Suppressor macrophage treated with lipopolysaccharide for 4 hours (primary cell): ENCODE measurements at places on chromosomes 3 and 15.

GRCh38 chr15:74222240-74223119 lies 13.6 kb upstream of the CCDC33 start:
- DNase-seq: no peak

- DNase-seq: peak; percentile 78
These were observed 29.5 kb downstream of the ABHD2 start for GRCh38 chr15:89117790-89118189.

DNA sequence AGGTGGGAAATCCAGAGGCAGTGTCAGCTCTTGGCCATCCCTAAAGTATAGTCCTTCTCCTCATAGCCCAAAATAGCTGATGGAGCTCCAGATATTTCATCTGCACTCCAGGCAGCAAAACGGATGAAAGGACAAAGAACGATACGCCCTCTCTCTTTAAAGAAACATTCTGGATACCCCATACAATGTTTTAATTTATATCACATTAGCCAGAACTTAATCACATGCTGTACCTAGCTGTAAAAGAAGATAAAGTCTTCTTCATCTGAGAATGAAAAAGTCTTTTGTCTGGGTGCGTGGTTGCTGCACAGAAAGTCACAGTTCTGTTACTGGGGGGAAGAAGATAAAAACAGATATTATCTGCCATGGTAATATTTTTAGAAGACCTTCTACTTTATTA lies 4.3 kb upstream of the SHC4 start:
- DNase-seq: no peak

- peak; percentile 54 for DNase-seq
These were observed 325.5 kb downstream of the CHST2 start for GRCh38 chr3:143445118-143445517.

- DNase-seq: no peak
These were observed 304.8 kb downstream of the CTNNB1 start for GRCh38 chr3:41503998-41504623.

- DNase-seq: no peak
These were observed 57.2 kb downstream of the BFSP2 start for GRCh38 chr3:133457025-133457424.

DNA sequence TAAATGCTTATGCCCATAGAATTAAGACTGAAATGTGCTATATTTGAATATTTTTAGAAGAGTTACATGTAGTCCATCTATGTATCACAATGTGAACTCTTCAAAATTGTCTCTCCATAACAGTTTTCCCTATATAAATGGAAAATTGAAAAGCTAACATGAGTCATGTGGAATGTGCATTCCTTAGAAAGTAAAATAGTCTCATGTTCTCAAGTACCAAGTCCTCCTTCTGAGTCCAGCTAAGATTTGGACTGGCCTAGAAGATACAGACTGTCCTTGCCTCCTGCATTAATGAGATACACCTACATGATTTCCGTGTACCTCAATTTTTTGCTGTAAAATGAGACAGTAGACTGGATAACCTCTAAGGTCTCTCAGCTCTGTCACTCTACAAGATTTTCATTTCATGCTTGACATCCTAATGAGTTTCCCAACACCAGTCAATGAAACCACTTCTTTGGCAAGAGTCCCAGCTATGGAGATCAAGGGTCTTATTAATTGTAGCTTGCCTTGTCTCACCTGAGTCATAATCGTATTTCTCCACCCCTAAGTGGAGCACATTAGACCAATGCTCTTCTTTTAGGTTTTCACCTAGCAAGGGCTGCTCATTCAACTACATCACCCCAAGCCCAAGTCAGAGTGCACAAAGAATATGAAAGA lies 350.6 kb upstream of the IL12A start:
- no peak for DNase-seq

GRCh38 chr15:35626571-35627318 lies 80.8 kb upstream of the DPH6 start:
- DNase-seq: no peak

DNA sequence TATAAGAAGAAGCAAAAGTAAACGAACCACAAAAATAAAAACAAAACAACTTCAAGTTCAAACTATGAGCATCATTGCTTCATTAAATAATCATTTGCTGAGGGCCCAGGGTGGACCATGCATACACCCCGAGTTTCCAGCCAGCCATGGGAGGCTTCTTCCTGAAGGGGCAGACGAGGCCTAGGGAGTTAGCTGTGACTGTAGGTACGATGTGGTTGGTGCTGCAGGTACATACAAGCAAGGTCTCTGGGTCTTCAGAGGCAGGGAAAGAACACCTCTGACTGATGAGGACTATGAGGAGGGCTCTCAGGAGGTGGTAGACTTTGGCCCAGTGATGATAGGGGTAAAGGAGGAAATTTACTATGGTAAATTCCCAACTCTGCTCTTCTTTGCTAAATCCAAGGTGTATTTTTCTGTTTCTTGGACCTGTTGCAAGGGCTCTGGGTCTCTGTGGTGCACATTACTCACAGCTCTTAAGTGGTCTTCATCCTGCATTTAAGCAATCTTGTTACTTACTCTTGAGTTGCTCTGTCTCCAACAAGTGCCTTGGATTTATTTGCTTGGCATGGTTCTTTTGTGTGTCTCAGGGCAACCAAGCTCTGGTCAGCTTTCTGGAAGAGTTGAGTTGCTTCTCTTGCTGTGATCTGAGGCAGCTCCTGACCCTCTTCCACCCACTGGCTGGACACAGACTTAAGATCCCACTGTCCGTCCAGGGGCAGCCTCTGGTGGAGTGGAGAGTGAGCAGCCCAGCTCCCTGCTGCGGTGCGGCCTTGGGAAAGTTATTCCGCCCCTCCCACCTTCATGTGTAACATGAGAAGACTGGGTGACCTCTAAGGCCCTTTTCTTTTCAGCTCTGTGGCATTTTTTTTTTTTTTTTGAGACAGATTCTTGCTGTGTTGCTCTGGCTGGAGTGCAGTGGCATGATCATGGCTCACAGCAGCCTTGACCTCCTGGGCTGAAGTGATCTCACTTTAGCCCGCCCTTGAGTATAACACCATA lies 56.1 kb upstream of the KIF23 start:
- DNase-seq: no peak

- DNase-seq: no peak
These were observed 101.6 kb downstream of the LRTM1 start for GRCh38 chr3:54826251-54826691.

GRCh38 chr15:93524432-93524831 lies 435.4 kb upstream of the RGMA start:
- DNase-seq: no peak

DNA sequence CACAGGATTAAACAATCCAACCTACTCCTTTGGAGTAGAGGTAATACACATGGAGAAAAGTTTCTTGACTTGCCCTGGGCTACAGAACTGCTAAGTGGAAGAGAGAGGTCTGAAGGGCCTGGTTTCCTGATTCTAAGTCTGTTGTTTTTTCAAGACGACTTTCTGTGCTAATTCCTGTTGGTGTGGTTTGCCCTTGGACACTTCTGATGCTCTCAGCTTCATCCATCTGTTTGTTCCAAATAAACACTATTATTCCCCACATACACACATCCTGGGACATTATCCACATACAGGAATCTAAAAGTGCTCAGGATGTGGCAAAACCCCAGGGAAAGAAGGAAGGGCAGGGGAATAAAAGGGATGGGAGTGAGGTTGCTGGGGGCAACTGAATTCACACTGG lies 393.5 kb upstream of the TBL1XR1 start:
- DNase-seq: no peak

DNA sequence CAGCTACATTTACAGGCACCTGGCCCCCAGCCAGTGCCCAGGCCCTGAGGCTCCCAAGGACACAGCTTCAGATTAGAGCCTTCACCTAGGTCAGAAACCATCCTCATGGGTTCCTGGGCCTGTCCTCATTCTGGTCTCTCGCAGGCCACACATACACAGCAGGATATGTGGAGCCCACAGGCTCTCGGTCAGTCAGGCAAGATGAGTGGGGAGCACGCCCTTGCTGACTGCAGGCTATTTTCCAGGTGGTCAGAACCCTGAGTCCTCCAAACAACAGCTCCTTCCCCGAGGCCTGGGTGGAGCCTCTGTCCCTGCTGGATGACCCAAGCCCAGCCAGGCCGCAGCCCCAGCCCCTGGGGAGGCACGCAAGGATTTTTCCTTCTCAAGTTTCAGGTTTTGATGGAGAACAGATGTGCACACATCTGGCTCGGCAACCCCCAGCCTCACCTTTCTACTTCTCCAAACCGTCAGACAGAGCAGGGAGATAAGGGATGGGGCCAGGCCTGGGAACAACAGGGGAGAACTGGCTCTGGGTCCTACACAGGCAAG lies 1.6 kb downstream of the STRA6 start:
- no peak for DNase-seq

DNA sequence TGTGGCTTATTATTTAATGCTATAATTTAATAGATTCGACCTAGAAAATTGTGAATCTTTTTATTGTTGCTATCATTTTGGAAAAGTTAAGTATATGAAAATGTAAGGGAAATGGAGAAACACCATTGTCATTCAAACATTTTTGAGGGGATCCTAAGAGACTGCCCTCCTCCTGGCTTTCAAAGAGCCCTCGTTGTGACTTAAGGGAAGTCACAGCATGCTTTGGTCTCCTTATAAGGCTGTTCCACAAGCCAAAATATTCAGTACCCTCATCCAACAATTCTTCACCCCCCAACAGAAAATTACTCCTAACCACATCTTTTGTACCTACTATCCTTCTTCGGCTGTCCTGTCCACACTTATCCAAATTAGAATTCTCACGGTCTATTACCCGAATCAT lies 140.2 kb downstream of the GBE1 start:
- no peak for DNase-seq

- DNase-seq: peak; percentile 48
These were observed 336.2 kb downstream of the ERC2 start for GRCh38 chr3:56131974-56132590.

- DNase-seq: no peak
These were observed 4.6 kb downstream of the CACNA1D start for GRCh38 chr3:53498806-53499641.

- no peak for DNase-seq
These were observed 7.4 kb upstream of the CCDC33 start for GRCh38 chr15:74228723-74229081.

DNA sequence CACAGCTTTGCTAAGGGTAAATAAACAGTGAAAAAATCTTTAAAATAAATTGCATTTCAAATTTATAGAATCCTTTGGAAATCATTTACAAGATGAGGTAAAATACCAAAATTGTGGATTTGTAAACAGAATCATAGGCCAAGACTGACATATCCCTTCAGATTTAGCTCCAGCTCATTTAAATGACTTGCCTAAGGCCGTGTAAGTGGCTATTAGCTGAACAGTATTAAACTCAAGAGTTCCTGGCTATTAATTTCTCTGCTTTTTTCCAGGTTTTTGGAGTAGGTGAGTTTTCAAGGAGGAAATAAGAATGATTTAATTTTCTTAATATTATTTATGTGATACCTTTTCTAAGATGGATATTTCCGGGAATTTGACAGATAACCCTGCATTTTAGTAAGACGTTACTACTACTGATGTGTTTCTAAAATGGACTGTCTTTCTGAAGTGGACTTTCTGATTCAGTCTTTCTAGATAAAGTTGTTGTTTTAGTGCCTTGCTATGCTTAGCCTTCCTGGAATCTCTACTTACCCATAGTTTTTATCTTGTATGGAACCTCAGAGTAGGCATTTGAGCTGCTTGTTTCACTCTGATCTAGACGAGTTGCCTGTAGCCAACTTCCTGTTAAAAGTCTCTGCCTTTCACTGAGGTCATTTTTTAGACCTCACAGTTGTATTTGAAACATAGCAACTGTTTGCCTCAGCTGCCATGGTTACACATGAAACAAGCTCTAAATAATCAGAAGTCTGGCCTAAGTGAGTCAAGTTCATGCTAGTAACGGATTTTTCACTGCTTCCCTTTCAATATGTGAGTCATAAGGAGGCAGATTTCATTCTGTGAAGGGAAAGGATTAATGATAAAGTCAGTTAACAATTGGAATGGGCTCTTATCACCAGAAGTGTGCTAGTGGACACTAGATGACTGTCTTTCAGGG lies 127.0 kb downstream of the KLHL25 start:
- DNase-seq: peak; percentile 95

DNA sequence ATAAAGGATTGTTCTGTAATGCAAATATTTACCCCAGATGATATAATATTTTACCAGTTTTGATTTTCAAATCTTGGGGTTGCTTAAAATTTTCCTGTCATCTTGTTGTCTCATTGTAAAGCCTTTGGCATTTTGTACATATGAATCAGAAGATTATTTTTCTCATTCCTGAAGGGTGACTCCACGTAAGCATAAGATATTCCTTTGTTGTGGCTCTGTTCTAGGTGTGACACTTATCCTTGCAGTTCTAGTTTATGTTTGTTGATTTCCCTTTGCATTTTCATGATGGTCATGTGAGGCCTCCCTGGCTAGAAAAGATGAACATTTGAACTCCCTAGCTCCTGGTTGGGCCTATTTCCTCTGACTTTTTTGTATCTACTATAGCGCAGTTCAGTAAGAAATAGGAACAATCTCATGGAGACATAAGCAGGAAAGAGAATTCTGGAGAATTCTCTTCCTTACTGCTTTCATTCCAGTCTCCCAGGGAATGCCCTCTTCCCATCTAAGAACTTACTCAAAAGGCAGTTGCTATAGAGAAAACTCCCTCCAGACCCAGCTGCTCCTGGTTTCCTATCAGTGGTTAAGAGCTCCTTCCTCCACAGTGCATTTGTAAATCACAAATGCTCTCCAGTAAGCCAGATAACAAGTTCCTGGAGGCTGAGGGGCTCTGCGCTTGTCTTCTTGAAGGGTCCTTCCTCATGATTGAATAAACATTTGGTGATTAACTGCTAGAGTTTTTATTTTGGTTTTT lies 124.7 kb downstream of the WNT5A start:
- DNase-seq: no peak

DNA sequence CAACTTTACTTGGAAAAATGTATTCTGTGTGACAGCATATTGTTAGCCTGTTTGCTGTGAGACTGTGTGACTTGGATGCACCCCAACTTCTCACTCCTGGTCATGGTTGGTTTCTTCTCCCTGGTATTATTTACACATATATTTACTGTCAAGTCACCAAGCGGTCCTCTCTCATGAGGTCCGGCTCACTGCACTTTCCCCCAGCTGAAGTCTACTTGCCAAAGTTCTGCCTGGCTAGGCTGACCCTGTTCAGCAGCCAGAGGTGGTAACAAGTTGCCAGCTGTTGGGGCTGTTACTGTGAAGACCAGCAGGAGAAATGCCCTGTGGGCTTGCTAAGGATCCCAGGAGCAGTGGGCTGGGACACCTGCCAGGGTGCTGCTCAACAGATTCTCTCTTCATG lies 337.5 kb downstream of the MFSD1 start:
- DNase-seq: no peak

DNA sequence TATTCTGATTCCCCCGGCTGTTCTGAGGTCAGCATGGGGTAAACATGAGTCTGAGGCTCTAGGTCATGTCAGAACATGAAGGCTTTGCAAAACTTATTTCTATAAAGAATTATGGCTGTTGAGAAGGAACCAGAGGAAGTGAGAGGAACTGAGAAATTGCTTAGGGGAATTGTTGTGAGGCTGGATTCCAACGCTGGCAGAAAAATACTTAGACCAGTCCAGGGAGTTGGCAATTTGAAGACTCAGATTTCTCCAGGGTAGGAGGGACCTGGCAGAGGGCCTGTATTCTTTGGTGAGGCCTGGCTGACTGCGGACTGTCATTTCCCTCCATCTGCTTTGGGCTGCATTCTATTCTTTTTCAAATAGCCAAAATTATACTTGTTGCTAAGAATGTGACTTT lies 155.5 kb downstream of the PLD1 start:
- DNase-seq: no peak
